ENCODE measurements at places on chromosomes 7 and 10.

GRCh38 chr7:29723599-29723998 lies 82.7 kb upstream of the WIPF3 start:
- no peak for DNase-seq

- no peak for DNase-seq
These were observed 503.9 kb upstream of the IGFBP3 start for GRCh38 chr7:46424934-46425333.

DNA sequence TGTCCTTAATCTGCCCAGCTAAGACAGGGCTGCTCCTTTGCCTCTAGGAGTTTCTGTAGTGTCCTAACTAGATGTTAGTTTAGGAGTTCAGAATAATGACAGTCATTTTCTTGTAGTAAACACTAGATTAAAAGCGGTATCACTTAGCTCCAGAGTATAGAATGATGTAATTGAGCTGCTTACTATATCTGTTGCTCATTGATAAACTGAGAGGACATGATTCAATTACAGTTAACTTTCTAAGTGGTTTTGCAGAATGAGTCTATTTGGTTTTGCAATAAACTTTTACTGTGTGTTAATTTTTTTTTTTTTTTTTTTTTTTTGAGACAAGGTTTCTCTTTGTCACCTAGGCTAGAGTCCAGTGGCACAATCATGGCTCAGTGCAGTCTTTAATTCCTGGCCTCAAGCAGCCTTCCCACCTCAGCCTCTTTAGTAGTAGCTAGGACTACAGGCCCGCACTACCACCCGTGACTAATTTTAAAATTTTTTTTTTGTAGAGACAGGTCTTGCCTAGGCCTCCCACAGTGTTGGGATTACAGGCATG lies 1.8 kb downstream of the STMP1 start:
- no peak for DNase-seq

- DNase-seq: no peak
These were observed 4.1 kb upstream of the SYPL1 start for GRCh38 chr7:106116161-106116704.

GRCh38 chr7:70446448-70447143 lies 685.3 kb upstream of the GALNT17 start:
- DNase-seq: no peak

DNA sequence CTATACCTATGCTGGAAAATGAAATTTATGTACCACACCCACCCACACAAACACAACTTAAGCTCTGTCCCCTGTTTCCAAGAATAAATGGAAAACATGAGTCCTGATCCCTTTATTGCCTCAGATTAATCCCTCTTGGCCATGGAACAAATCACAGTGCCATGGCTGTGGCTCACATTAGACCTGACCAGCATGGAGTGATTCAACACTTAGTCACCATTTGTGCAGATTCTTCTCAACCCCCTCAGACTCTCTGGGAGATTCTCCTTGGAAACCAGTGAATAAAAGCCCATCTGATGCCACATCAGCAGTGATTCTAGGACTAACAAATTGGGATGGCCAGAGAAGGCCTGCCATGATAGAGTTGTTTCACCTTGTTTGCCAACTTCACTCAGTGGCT lies 204.4 kb upstream of the TMEM72 start:
- DNase-seq: no peak

- no peak for DNase-seq
These were observed 218.0 kb upstream of the ZNF32 start for GRCh38 chr10:43866712-43867111.

DNA sequence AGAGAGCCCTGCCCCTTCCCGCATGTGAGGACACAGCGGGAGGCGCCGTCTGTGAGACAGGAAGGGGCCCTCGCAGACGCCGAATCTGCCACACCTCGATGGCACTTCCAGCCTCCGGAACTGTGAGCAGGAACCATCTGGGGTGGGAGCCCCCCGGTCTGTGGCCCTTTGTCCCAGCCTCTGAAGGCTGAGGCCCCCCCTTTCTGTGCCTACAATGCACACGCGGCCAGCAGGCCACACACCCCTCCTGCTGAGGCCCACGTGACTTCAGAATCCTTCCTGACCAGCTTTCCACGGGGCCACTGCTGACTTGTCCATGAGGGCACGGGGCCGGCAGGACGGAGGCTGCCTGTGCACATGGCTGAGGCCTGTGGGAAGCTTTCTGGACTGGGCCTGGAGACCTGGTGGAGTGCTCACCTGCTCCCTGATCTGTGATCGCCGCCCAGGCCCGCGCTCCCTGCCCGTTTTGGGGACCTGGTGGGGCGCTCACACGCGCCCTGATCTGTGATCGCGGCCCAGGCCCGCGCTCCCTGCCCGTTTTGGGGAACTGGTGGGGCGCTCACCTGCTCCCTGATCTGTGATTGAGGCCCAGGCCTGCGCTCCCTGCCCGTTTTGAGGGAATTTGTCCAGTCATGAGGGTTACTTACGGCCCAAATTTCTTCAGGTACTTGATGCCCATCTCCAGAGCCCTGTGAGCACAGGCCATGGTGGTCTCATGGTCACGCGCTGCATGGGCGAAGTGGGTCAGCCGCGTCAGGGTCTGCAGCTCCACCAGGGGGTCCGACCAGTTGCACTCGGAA lies 34.3 kb downstream of the CFAP46 start:
- no peak for DNase-seq

GRCh38 chr10:47073967-47074366 lies 162.7 kb downstream of the PTPN20 start:
- no peak for DNase-seq

DNA sequence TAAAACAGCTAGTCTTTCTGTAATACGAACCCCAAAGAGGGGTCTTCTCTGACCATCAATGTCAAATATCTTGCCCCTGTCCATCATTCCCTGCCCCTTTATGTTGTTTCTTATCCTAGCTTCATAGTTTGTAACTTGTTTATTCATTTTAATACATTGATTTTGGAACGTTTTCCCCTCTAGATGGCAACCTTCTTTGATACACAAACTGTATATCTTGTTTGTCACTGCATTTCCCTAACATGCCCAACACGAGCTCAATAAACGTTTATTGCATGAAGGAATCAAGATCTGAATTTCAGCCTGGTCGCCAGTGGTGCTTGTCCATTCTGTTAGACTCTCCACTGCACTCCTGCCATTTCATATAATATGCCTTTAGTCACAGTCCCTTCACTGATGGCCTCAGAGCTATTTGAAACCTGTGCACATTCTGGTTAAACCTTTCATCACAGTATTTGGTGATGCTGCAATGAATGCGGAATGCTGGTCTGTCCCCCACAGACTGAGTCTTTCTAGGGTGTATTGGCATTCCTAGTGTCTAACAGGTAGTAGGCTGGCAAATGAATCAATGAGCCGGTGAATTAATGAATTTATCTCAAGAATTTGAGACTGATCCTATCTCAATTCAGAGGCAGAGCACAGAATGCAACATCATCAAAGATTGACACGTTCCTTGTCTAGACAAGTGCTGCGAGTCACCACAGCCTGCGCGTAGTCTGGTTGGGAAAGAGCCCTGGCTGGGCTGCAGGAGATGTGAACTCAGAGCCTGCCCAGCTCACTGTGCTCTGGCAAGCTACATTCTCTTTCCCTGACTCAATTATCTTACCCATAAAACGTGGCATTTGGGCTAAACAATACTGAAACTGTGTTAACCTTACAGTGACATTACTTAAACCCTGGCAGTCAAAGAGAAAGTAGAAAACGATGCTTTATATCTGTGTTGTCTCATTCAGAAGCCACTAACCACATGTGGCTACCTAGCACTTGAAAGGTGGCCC lies 55.2 kb upstream of the FRMD4A start:
- DNase-seq: no peak

- DNase-seq: peak; percentile 9
These were observed 1599.9 kb upstream of the LRRTM3 start for GRCh38 chr10:65325913-65326312.

- DNase-seq: no peak
These were observed 191.5 kb downstream of the RAMP3 start for GRCh38 chr7:45349090-45349489.

GRCh38 chr10:107022600-107023354 lies 141.7 kb downstream of the SORCS1 start:
- no peak for DNase-seq

DNA sequence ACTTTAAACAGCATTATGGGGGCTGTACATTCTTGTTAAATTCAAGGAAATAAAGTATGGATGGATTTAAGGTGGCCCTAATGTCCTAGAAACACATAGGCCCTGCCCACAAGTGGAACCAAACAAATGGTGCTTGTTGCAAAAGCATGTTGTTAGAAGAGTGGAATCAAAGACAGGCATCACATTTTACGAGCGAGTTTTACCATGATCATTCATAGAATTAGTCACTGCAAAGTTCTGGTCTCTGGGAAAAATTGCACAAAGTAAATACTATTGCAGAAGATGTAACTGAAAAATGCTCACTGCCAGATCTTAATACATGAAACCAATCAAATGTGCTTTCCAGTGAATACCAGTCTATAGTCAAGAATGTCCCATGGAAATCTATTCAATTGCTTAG lies 677.1 kb downstream of the PARD3 start:
- no peak for DNase-seq
